ENCODE measurements at places on chromosomes 16 and 17. TPM values are rescaled to one million over a fixed set of nuclear protein-coding genes. Genes with fewer than 3 reads are reported as not detected.

The GPR142 gene
- not detected for total RNA-seq

The SLC38A8 gene
- not detected for total RNA-seq

The HGS gene
- 119 TPM for total RNA-seq

The DHX58 gene
- 7.0 TPM for total RNA-seq

The DPEP2 gene
- total RNA-seq: not detected

The OTOP3 gene
- total RNA-seq: not detected

The EVI2B gene
- total RNA-seq: 1.4 TPM

The GJD3 gene
- total RNA-seq: 0.39 TPM

The ACADVL gene
- total RNA-seq: 236 TPM
